ENCODE measurements at places on chromosomes 2 and 18.

GRCh38 chr2:18871430-18871829 lies 282.1 kb upstream of the NT5C1B start:
- DNase-seq, result no peak

- peak; percentile 63 for DNase-seq
Observed at GRCh38 chr2:98822301-98823164, 91.6 kb upstream of the MGAT4A start.

GRCh38 chr18:50494569-50494968 lies 65.3 kb upstream of the MAPK4 start:
- DNase-seq, result no peak

- peak; percentile 31 for DNase-seq
Observed at GRCh38 chr18:75211002-75211621, 515 bp downstream of the TSHZ1 start.

DNA sequence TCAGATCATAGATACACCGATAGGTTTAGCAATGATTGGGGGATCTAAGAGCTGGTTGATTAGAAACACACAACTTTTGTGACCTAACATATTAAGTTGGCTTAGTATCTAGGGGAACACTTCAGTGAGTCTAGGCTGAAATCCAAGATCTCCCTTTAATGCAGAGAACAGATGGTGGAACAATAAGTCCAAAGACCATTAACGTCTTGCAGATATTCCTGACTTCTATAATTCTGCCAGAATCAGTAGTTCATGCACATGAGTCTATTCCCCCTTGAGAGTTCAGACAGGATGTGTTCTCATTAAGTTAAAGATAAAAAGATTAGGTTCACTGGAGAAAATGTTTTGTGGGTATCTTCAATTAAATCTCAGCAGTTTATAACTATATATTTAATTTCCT lies 506.5 kb downstream of the TSN start:
- DNase-seq, result no peak

DNA sequence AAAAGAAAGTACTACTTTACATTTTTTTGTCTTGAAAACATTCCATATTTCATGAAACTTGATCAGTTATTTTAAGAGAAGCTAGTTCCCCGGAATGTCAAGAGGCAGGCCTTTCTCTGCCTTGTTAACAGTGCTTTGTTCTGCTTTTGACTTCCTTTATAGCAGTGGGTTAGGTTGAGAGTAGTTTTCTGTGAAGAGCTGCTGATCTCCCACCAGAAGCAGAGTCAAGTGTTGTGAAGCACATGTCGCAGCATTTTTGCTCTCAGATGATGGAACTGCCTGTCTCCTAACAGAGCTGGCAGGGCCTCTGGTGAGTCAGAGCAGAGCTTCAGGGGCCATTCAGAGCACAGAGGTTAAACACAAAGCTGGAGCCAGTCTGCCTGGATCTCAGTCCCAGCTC lies 871.8 kb downstream of the SLC4A3 start:
- DNase-seq, result no peak

- peak; percentile 50 for DNase-seq
Observed at GRCh38 chr2:234135750-234136221, 85.3 kb downstream of the SPP2 start.

- DNase-seq, result no peak
Observed at GRCh38 chr18:52682260-52682659, 342.3 kb downstream of the DCC start.

DNA sequence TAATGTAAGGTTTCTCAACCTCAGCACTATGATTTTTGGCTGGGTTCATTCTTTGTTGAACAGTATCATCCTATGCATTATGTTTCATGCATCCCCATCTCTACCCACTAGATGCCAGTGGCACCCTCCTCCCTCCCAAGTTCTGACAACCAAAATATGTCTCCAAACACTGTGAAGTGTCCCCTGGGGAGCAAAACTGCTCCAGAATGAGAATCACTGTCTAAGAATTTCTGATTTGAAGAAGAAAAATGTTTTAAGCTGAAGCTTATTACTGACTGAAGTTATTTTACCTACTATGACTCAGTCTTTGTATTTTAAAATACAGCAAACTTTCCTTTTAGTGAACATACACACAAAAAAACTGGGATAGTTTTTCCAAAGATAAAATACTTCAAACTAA lies 3.4 kb downstream of the THADA start:
- no peak for DNase-seq

GRCh38 chr18:79241755-79242154 lies 154.0 kb upstream of the NFATC1 start:
- no peak for DNase-seq

DNA sequence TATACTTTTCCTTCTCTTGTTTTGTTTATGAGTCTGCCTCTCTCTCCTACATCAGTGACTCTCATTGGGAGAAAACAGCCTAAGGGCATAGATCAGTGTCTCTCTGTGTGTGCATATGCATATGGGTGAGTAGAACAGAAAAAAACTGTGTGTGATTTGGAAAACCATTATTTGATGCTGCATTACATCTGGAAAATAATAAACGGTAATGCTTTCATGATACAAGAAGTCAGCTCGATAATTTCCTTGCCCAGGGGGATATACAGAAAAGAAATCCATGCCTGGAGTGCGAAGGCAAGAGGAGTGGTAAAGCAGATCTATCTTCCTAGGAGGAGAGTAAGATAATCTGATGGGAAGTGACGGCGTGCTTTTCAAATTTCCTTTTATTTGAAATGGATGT lies 221.5 kb upstream of the LYPD1 start:
- DNase-seq, result no peak

DNA sequence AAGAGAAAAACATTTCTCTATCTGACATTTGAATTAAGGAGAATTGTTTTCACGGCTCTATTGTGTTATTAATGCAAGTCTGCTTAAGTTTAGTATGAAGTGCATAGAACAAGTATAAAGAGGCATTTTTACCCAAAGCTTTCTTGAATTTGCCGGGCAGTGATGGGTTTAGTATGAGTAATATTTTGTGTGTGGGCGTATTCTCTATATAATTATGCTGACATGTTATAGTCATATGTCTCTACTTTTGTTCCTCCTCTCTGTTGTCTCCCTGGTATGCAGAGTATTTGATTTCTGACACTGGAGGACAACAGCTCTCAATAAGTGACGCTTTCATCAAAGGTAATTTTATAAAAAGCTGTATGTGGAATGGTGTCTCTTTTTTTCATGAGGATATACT lies 45.9 kb downstream of the PIKFYVE start:
- DNase-seq, result no peak

GRCh38 chr2:232632229-232632903 lies 1.0 kb upstream of the EFHD1 start:
- DNase-seq, result no peak

DNA sequence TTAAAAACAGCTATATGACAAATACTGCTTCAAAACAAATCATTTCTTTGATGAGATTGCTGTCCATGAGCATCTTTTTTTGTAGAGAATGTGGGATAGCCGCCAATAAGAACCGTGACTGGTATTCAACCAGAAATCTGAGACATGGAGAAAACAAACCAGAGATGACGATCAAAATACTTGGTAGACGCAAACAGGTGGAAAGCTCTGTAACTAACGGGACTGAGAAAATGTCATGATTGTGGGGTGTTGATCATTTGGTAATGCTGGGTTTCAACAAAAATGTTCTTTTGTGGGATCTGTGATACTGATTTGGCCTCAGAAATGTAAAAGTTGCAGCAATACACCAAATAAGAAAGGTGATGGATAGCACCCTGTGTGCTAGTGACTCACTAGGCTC lies 364.8 kb downstream of the NYAP2 start:
- DNase-seq, result no peak

- no peak for DNase-seq
Observed at GRCh38 chr2:236642584-236643291, 73.1 kb downstream of the ACKR3 start.

- no peak for DNase-seq
Observed at GRCh38 chr2:42770288-42771131, 6.6 kb upstream of the OXER1 start.

DNA sequence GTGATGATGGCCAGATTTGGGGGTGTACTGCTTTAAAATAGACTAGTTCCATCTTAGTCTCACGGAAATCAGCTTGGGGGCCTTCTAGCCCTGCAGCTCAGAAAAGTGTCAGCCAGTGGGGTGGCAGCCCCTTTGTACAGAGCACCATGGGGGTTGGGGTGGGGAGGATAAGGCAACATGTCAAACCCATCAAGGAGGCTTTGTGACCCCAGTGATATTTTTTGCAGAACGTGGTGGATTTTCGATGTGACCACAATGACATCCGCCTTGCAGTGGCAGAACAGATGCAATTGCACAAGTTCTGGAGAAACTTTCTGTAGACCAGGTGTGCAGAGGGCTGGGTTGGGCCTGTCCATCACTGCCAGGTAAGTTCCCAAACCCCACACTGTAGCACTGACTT lies 3.0 kb upstream of the CD8A start:
- DNase-seq, result no peak

GRCh38 chr18:9474108-9474982 lies 968 bp upstream of the RALBP1 start:
- DNase-seq, result no peak

GRCh38 chr2:89763581-89764485 lies 1072.4 kb downstream of the RPIA start:
- DNase-seq, result no peak

DNA sequence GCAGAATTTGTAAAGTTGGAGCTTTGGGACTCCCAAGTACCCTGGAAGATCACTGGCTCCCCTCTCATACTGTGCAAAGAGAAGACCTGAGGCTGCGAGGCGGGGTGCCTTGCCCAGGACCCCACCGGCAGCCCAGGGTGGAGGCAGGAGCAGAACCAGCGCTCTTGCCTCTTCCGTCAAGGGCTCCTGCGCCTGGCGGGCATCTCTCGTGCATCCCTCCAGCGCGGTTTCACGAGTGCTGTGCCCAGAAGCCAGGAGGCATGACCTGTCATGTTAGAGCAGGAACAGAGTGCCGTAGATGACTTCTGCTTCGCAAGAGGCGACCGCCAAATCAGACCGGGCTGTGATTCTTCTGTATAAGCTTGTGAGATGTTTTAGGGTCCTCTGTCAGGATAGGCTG lies 77.3 kb downstream of the LDLRAD4 start:
- no peak for DNase-seq

- DNase-seq, result no peak
Observed at GRCh38 chr2:120854014-120854620, 118.4 kb downstream of the GLI2 start.

GRCh38 chr2:72162574-72162973 lies 14.9 kb upstream of the CYP26B1 start:
- no peak for DNase-seq

- DNase-seq, result no peak
Observed at GRCh38 chr18:45860971-45861370, 35.5 kb downstream of the SIGLEC15 start.

DNA sequence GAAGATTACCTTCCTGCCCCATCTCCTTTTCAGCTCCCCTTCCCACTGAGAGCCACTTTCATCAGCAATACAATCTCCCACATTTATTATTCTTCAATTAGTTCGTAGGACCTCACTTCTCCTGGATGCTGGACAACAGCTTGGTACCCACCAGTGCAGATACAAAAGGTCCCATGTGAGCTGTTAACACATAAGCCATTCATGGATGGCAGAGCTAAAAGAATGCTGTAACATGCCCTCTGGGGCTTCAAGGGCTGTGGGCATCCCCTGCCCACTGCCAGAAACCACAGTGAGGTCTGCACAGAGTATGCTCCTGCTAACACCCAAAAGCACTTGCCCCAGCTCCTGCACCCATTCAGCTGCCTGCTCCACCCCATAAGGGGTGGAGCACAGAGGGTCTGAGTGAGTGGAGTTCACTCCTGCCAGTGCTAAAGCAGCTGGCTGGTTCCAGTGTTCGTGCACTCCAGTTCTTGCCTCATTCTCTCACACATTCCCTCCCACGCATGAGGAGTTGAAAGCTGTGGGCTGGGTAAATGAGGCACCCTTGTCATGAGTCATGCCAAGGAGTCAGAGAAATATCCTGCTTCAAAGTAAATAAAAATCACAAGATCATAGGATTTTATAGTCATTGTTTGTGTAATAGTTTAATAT lies 305.9 kb upstream of the TMEFF2 start:
- DNase-seq, result peak; percentile 13

- DNase-seq, result no peak
Observed at GRCh38 chr2:130933501-130933900, 96.8 kb downstream of the ARHGEF4 start.

GRCh38 chr2:239636808-239637207 lies 236.0 kb upstream of the HDAC4 start:
- no peak for DNase-seq

- DNase-seq, result peak; percentile 19
Observed at GRCh38 chr2:20145497-20146193, 79.3 kb downstream of the SDC1 start.

DNA sequence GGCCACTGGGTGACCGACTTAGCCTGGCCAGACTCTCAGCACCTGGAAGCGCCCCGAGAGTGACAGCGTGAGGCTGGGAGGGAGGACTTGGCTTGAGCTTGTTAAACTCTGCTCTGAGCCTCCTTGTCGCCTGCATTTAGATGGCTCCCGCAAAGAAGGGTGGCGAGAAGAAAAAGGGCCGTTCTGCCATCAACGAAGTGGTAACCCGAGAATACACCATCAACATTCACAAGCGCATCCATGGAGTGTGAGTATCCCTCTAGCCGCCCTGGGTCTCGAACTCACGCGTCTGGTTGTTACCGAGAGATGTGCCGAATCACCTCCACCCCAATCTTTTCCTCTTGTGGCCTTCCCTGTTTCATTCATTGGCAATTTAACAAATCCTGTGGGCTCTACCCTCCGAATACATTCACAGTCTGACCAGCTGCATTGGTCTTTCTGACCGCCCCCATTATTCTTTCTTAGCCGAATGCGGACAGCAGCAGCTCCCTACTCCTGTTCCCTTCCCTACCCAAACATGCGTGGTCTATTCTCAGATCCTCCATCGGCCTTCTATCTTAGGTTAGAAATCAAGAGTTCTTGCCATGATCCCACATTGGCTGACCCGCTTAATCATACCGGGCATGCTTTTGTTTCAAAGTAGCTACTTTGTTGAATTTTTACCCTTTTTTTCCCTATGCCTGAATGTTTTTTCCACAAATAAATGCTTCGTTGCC lies 631 bp downstream of the RPL31 start:
- DNase-seq, result no peak

DNA sequence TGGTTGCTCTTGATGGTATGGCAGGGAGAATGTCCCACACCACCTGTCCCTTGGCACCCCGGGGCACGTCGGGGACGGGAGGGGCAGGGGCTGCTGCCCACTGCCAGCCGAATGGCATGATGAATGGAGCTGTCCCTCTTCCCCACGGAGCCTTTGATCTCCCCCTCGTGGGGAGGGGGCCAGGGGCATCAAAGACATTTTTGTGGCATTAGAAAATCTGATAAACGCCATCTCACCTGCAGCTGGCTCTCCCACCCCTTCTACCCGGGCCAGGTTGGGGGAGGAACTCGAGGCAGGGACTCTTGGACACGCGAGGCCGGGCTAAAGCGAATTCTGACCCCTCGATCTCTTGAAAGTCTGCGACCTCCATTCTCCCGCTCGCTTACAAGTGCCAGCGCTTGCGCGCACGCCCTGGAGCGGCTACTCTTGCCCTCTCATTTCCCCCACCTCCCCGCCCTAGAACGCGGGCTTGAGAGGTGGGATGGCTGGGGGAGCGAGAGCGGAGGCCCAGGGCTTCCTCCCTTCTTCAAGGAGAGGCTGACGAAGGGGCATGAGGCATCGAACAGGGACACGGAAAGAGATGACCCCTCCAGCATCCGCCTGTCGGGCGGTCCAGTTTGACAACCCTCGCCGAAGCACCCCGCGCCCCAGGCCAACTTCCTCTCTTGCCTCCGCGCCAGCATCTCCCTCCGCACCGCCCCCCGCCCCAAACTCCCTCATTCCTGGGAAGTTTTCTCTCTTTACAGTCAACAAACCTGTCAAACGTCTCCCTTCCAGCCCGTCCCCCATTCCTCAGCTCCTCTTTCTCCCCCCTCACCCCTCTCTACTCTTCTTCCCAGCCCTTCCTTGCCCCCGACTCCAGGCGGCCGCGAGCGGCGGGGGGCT lies 692 bp upstream of the WNT6 start:
- no peak for DNase-seq
